ENCODE measurements at places on chromosomes 2 and 18.

- no peak for DNase-seq
- no peak overlapping the region for H3K27ac ChIP-seq
- H3K4me3 ChIP-seq = no peak overlapping the region
- H3K36me3 ChIP-seq = no peaks in the 10 kb centered on the region
- H3K4me1 ChIP-seq = no peaks in the 10 kb centered on the region
Measured at GRCh38 chr2:180416627-180417026, 409.5 kb upstream of the CWC22 start.

DNA sequence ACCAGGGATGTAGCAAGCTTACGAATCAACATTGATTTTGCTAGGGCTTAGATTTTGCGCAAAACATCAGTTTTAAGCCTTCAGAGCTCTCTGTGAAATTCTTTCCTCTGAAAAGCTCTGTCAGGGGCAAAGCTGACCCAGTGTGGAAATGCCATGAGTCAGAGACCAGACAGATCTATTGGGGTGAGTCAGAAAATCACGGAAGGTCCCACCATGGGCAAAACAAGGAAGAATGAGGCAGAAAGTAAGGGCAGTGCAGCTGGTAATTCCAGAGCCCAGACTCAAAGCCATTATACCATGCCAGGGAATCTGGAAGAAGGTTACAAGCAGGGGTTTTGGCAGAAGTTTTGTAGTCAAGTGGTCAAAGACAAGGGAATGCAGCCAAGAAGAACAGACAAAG lies 256.6 kb upstream of the CTAGE1 start:
- no peaks in the 10 kb centered on the region for H3K36me3 ChIP-seq
- H3K4me3 ChIP-seq = no peak overlapping the region
- no peak for DNase-seq
- no peaks in the 10 kb centered on the region for H3K4me1 ChIP-seq
- H3K27me3 ChIP-seq = no peaks in the 10 kb centered on the region

GRCh38 chr2:182767578-182767977 lies 51.5 kb downstream of the DNAJC10 start:
- no peak overlapping the region for H3K27ac ChIP-seq
- no peak overlapping the region for H3K4me3 ChIP-seq
- H3K4me1 ChIP-seq = no peaks in the 10 kb centered on the region
- H3K27me3 ChIP-seq = no peaks in the 10 kb centered on the region

- no peak overlapping the region for H3K4me3 ChIP-seq
- H3K36me3 ChIP-seq = no peaks in the 10 kb centered on the region
- H3K4me1 ChIP-seq = no peaks in the 10 kb centered on the region
- no peak overlapping the region for H3K27ac ChIP-seq
Measured at GRCh38 chr18:71405169-71405809, 1116.4 kb downstream of the SOCS6 start.

DNA sequence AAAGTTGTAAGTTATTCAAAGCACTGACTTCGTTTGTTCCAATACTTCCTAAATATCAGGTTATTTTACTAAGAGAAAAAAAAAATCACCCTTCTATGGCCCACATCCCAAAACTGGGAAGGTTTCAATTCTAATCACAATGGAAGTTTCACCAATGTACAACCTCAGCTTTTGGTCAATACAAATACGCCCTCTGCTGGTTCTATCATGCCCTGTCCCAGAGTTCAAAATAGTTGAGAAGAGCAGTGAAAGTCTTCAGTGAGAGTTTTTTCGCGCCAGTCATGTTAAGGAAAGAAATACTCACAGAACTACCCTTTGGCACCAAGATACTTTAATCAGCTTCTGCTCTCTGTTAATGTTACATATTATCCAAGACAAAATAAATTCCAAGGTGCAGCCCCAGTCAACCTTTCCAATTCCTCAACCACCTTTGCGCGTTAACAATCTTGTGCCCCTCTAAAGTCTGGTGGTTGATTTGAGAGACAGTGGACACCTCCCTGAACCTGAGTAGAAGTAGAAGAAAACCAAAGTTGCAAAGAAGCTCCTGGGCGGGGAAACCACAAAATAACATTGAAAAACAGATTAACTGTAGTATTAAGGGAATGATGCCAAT lies 59.9 kb downstream of the SUMO1 start:
- no peak overlapping the region for H3K4me3 ChIP-seq
- peak; percentile 62 for DNase-seq
- H3K36me3 ChIP-seq = no peaks in the 10 kb centered on the region

GRCh38 chr2:231486851-231487596 lies 22.7 kb upstream of the NCL start:
- H3K27me3 ChIP-seq = no peaks in the 10 kb centered on the region
- H3K36me3 ChIP-seq = no peaks in the 10 kb centered on the region
- DNase-seq = no peak

GRCh38 chr2:174510583-174511189 lies 23.9 kb upstream of the GPR155 start:
- H3K4me3 ChIP-seq = no peak overlapping the region
- no peak overlapping the region for H3K27ac ChIP-seq
- no peaks in the 10 kb centered on the region for H3K27me3 ChIP-seq
- no peaks in the 10 kb centered on the region for H3K4me1 ChIP-seq

DNA sequence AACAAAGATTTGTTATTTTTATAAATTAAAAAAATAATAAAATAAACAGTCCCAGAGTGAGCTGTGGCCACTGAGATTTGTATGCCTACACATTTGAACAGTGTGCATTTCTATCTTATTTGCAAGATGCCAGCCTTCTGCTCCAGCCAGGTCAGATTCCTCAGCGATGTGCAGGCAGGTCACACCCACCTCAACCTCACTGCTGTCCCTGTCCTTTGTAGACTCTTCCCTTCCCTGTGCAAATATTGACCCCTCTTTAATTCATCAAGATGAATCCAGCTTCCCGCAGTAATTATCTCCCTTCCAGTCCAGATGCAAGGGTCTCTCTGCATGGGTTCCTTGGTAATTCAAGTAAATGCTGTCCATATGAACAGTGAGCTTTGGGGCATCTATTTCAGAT lies 256.2 kb downstream of the PIEZO2 start:
- no peaks in the 10 kb centered on the region for H3K36me3 ChIP-seq
- no peaks in the 10 kb centered on the region for H3K27me3 ChIP-seq
- no peak overlapping the region for H3K4me3 ChIP-seq
- no peak for DNase-seq
- H3K4me1 ChIP-seq = no peaks in the 10 kb centered on the region

DNA sequence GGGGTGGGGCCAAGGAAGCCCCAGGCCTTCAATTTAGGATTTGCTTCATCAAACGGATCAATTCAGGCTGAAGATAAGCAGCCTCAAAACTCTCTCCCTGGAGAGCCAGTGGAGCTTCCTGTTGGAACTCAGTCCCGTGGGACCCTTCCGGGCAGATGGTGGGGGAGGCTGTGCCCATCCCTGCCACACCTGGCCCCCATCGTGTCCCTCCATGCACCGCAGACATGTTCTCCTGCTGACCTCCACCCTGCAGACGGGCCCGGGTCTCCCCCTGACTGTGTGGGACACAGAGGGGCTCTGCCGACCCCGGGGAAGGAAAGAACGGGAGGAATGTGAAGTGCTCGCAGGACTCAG lies 144.2 kb downstream of the TPO start:
- H3K4me3 ChIP-seq = no peak overlapping the region
- DNase-seq = no peak
- no peaks in the 10 kb centered on the region for H3K36me3 ChIP-seq
- no peaks in the 10 kb centered on the region for H3K4me1 ChIP-seq

DNA sequence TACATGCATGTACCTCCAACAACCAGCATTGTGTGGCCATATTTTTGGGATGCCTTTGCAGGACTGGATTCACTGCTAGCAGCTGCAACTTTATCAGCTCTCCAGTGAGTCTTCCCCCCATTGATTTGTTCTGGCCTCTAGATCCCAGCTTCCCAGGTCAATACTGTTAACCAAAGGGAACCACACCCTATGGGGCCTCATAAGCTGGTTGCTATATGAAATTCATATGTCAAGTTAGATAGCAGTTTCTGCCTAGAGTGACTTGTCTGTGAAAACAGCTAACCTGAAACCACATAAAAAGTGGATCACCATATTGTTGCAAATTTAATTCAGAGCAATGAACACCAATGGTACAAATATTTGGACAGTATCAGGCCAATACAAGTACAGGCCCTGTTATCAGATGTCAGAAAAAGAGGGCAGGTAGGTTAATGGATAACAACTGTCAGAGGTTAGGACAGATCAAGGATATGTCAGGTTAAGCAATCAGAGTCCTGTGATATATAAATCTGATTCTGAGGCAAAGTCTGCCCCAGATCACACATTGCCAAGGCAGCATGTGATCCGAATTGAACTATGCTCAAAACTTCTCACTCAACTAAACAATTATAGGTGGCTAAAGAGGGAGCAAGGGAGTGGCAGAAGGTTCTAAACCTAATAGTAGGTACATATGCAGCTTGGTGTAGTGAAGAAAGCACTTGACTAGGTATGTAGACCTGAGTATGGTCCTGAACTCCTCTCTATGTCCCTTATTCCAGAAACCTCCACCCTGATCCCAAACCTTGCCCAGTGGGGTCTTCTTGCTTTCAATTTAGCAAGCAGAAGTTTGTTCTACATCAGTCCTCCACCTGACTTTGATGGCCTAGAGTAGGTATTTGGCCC lies 310.2 kb upstream of the STON1 start:
- H3K27ac ChIP-seq = no peak overlapping the region
- no peaks in the 10 kb centered on the region for H3K36me3 ChIP-seq
- H3K4me1 ChIP-seq = no peaks in the 10 kb centered on the region
- DNase-seq = no peak
- no peak overlapping the region for H3K4me3 ChIP-seq

DNA sequence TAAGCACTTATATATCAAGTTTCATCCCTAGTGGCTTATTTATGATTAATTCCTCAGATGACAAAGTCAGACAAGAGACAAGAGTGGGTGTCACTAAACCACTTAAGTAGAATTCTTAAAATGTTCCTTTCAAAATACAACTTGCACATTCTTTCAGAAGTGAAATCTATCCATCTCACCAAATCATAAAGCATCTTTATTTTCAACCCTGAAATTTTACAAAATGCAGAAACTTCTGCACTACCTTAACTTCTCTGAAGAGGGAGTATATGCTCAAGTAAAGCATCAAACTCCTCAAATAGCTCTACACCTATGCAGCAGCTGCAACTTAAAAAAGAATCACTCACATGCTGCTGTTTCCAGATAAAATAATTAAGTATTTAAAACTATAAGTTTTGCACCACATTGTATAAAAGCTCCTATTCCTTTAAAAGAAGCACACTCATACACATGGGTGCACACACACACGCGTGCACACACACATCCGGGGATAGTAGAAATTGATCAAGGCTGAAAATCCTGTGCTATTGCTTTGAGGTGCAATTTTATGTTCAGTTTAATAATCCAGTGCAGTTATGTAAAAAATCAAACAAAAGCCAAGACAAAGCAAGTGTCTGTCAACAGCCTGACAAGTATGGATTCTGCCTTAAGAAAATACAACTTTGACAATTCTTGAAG lies 244.5 kb downstream of the TCF4 start:
- no peaks in the 10 kb centered on the region for H3K36me3 ChIP-seq
- H3K27ac ChIP-seq = no peak overlapping the region
- H3K4me3 ChIP-seq = no peak overlapping the region

GRCh38 chr2:230505162-230505561 lies 89.2 kb downstream of the SP100 start:
- no peak for DNase-seq
- H3K4me1 ChIP-seq = no peaks in the 10 kb centered on the region
- no peak overlapping the region for H3K27ac ChIP-seq
- no peaks in the 10 kb centered on the region for H3K27me3 ChIP-seq
- no peaks in the 10 kb centered on the region for H3K36me3 ChIP-seq

DNA sequence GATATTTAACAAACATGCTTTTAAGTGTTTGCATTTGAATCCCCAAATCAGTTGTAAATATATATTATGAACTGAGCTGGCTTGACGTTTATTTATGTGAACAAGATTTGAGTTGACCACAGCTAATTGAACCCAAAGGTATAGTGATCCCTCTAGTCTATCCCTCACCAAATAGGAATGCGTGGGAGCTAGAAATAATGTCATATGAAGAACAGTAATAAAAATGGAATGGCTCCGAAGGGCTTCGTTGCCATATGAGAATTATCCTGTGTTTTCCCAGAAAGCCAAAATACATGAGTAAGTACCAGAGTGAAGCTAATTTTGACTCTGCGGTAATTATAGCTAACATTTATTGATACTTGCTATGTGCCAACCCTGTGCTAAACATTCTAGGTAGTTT lies 142.7 kb downstream of the ADCYAP1 start:
- no peak overlapping the region for H3K4me3 ChIP-seq
- H3K27ac ChIP-seq = no peak overlapping the region
- H3K4me1 ChIP-seq = no peaks in the 10 kb centered on the region
- H3K27me3 ChIP-seq = no peaks in the 10 kb centered on the region
- no peaks in the 10 kb centered on the region for H3K36me3 ChIP-seq
- no peak for DNase-seq

DNA sequence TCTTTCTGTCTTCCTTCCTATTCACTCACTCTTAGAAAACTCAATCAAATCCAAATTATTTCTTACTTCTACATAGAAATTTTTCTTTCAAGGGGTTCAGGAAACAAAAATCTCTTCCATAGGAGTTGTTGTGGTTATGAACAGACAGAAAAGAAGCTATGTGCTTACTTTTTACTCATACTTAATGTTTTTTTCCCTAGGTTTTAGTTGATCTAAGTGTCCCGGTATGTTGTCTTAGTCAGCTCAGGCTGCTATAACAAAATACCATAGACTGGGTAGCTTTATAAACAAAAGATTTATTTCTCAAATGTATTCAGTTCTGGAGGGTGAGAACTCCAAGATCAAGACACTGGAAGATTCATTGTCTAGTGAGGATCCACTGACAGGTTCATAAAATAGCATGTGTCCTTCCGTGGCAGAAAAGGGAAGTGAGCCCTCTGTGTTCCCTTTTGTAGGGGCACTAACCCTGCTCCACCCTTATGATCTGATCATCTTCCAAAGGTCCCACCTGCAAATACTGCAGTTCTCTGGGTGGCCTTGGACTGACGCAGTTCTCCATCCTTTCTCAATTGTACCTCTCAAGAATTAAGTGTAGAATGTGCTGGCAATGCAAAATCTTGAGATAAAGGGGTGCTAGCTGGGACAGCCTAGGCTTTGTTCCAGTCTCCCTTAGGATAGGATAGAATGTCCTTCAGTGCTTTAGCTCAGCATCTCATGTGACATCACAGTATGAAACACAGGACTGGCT lies 14.4 kb upstream of the VRK2 start:
- no peak overlapping the region for H3K4me3 ChIP-seq
- no peak for DNase-seq
- no peaks in the 10 kb centered on the region for H3K27me3 ChIP-seq
- no peaks in the 10 kb centered on the region for H3K36me3 ChIP-seq
- H3K4me1 ChIP-seq = no peaks in the 10 kb centered on the region
- no peak overlapping the region for H3K27ac ChIP-seq
